ENCODE measurements at places on chromosomes 12 and 14.

DNA sequence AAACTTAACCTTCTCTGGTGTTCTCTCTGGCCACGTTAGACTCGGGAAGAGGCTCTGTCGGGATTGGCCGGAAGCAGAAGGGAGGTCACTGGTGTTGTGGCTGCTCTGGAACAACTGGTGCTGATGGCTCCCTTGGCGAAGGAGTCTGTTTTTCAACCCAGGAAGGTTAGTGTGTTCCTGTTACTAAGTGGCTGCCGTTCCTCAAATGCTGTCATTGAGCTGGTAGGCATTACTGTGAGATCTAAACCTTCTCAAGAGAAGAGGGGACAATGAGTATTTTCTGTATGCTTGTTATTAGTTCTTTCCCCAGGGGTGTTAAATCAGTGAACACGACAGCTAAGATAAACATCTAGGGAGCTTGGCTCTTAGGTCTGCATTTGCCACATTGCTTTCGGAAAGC lies 18.3 kb downstream of the POP5 start:
- peaks cover 10% of the 10 kb centered on the region for H3K4me1 ChIP-seq
- DNase-seq, result no peak
- H3K36me3 ChIP-seq, result peaks cover 78% of the 10 kb centered on the region
- H3K27me3 ChIP-seq, result peaks cover 4% of the 10 kb centered on the region
- H3K4me3 ChIP-seq, result no peak overlapping the region

GRCh38 chr12:107515446-107515958 lies 170.1 kb upstream of the PWP1 start:
- DNase-seq, result no peak
- H3K4me1 ChIP-seq, result peaks cover 13% of the 10 kb centered on the region
- peaks cover 14% of the 10 kb centered on the region for H3K27me3 ChIP-seq

GRCh38 chr12:62760779-62761178 lies 174.2 kb downstream of the PPM1H start:
- H3K27me3 ChIP-seq, result peaks cover 7% of the 10 kb centered on the region
- peaks cover 35% of the 10 kb centered on the region for H3K4me1 ChIP-seq
- peak overlapping the region; percentile 49 for H3K27ac ChIP-seq
- H3K36me3 ChIP-seq, result peaks cover 38% of the 10 kb centered on the region
- no peak for DNase-seq

- peaks cover 5% of the 10 kb centered on the region for H3K27me3 ChIP-seq
- H3K4me3 ChIP-seq, result no peak overlapping the region
- DNase-seq, result no peak
- no peak overlapping the region for H3K27ac ChIP-seq
Measured at GRCh38 chr12:32423559-32423958, 24.2 kb downstream of the FGD4 start.

DNA sequence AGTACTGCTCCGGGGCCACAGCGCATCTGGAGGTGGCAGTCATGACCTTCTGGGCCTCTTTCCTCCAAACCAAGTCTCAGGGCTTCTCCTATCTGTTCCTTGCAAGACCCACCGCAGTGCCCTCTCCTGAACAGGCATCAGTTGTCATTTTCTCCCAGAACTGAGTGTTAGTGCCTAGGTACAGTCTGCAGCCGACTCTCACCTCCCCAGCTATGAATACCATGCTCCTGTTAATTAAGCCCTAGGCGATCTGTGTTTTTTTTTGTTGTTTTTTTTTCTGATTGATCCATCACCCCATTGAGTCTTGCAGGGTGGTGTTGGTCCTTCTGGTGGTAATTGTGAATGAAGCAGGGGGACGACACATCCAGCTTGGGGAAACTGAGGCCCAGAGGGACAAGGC lies 47.5 kb upstream of the DLK1 start:
- H3K36me3 ChIP-seq, result no peaks in the 10 kb centered on the region
- DNase-seq, result no peak
- H3K4me1 ChIP-seq, result peaks cover 67% of the 10 kb centered on the region
- H3K27me3 ChIP-seq, result peaks cover 6% of the 10 kb centered on the region

GRCh38 chr12:46364777-46365580 lies 7.6 kb downstream of the SLC38A2 start:
- H3K27ac ChIP-seq, result peak overlapping the region; percentile 69
- H3K4me1 ChIP-seq, result peaks cover 28% of the 10 kb centered on the region
- no peaks in the 10 kb centered on the region for H3K27me3 ChIP-seq

GRCh38 chr14:74846968-74847665 lies 28.8 kb downstream of the PROX2 start:
- H3K4me3 ChIP-seq, result no peak overlapping the region
- no peaks in the 10 kb centered on the region for H3K36me3 ChIP-seq
- DNase-seq, result no peak
- no peak overlapping the region for H3K27ac ChIP-seq

- no peak overlapping the region for H3K27ac ChIP-seq
- peaks cover 13% of the 10 kb centered on the region for H3K27me3 ChIP-seq
- no peak overlapping the region for H3K4me3 ChIP-seq
- H3K36me3 ChIP-seq, result no peaks in the 10 kb centered on the region
- H3K4me1 ChIP-seq, result peaks cover 16% of the 10 kb centered on the region
Measured at GRCh38 chr12:131597333-131597732, 113.6 kb upstream of the SFSWAP start.

DNA sequence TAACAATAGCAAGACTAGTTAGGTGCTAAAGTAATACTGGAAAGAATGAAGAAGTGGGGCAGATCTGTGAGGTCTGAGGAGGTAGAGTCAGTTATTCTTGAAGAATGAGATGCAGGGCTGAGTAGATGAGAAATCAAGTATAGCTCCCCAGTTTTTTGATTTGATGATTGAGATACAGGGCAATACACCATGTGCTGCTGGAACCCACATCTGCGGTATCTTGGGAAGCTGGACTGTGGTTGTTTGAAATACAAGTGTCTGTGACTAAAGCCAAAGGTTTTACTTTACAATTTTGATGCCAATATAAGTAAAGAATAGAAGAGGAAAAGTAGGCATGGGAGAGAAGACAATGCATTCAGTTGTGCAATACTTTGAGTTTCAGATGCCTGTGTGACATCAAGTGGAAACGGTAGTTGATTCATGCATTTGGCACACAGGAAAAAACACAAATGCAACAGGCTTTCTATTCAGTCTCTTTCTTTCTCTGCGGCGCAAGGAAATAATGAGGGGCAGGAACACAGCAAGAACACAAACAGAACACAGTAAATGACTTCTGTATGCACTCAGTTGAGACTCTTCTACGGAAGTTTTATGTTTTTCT lies 190.2 kb upstream of the SLC38A2 start:
- no peak for DNase-seq
- H3K36me3 ChIP-seq, result peaks cover 22% of the 10 kb centered on the region
- H3K27ac ChIP-seq, result no peak overlapping the region

- peaks cover 6% of the 10 kb centered on the region for H3K36me3 ChIP-seq
- peaks cover 51% of the 10 kb centered on the region for H3K4me1 ChIP-seq
- no peaks in the 10 kb centered on the region for H3K27me3 ChIP-seq
- peak within 1 kb of the TSS; percentile 96 for H3K4me3 ChIP-seq
Measured at GRCh38 chr12:49060237-49061156, at the start of gene KMT2D. Gene KMT2D, minus strand, starts transcription at chr12:49060794. Its CDS starts 5,470 bp downstream, at chr12:49055324.

DNA sequence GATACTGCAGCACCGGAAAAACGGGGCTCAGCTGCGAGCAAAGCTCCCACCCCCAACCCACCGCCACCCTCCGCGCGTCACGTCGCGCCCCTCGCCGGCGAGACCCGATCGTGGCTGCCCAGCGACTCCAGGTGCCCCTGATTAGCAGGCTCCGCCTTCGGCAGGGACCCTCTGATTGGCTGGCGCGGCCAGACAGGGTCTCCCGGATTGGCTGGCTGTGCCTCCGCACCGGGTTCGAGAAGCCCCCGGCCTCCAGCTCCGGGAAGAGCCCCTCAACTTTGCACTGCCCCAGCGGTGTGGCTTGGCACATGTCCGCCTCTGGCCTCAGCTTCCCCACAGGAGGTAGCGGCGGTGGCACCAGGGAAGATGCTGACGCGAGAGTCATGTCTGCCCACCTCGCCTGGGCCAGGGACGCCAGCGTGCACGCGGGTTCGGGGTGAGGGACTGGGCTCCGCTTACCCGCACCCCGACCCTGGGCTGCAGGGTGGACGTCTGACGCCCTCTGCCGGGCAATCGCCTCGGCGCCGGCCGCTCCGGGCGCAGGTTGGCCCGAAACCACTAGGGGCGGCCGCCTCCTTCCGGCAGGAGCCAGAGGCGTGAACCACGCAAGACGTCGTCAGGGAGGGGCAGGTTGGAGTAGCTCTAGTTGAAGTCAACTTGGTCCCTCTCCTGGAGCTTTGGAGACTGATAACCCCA lies 498 bp upstream of the RHOF start:
- H3K27me3 ChIP-seq, result peaks cover 9% of the 10 kb centered on the region
- peak; percentile 91 for DNase-seq
- peaks cover 83% of the 10 kb centered on the region for H3K4me1 ChIP-seq
- H3K27ac ChIP-seq, result peak overlapping the region; percentile 96
- peak overlapping the region; percentile 75 for H3K4me3 ChIP-seq

GRCh38 chr12:63940310-63941005 lies 96.0 kb downstream of the SRGAP1 start:
- DNase-seq, result no peak
- peak overlapping the region; percentile 92 for H3K27ac ChIP-seq
- H3K27me3 ChIP-seq, result no peaks in the 10 kb centered on the region
- peaks cover 48% of the 10 kb centered on the region for H3K4me1 ChIP-seq
- no peak overlapping the region for H3K4me3 ChIP-seq
